Activated T-cell treated with anti-CD3 and anti-CD28 coated beads for 24 hours (primary cell): ENCODE measurements at places on chromosomes 3 and 15.

GRCh38 chr3:40780291-40780924 is 255.6 kb downstream of the ZNF621 start:
- DNase-seq = no peak

- DNase-seq = no peak
These were observed 201.0 kb upstream of the BCL6 start for GRCh38 chr3:187946163-187946691.

- DNase-seq = no peak
These were observed 24.7 kb upstream of the CSPG5 start for GRCh38 chr3:47603332-47603731.

- no peak for DNase-seq
These were observed 484.6 kb downstream of the ROBO2 start for GRCh38 chr3:77524463-77524862.

DNA sequence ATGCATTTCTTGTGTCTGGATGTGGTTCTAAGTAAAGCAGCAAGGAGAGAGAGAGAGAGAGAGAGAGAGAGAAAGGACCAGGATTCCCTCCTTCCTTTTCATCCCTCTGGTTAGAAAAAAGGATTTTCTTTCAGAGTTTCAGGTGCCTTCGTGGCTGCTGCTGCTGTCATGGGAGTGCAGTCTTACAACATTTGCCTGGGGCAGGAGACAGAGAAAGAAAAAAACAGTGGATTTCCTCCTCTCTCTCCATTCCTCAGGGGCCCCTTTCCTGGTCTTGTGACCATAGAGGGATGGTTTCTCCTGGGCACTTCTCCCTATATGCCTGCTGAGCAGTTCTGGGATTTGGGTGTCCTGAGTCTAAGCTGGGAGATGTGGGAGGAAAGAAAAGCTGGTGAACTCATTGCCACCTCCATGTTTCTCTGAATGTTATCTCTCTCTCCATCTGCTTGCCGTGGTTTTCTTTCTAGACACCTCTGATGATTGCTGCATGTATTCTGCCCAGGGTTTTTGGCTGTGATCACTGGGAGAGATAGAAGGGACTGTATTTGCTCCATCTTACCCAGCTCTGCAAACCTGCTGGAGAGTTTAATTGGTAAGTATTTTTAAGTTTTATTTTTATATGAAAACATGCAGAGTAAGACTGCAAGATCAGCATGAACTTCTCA is 142.4 kb upstream of the RGMA start:
- no peak for DNase-seq

DNA sequence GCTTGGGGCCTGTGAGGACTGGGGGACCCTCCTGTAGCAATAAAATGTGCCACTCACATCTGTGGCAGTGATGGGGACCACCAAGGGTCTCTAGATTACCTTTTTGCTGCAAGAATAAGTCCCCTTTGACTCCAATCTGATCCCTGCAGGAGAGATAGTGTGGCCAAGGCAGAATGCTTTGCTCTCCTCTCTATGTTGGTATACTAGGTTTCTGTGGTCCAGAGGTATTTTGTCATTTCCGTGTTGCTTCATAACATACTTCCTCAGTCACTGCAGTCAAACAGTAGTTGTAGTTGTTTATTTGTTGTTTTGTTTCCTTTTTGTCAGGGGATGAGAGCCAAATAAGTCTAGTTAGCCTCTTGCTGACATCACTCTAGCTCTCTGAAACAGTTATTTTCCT is 13.1 kb upstream of the NAALADL2 start:
- no peak for DNase-seq

GRCh38 chr3:170079536-170080165 is 41.9 kb downstream of the GPR160 start:
- DNase-seq = no peak

GRCh38 chr3:159586571-159587202 is 401.9 kb upstream of the IL12A start:
- no peak for DNase-seq

DNA sequence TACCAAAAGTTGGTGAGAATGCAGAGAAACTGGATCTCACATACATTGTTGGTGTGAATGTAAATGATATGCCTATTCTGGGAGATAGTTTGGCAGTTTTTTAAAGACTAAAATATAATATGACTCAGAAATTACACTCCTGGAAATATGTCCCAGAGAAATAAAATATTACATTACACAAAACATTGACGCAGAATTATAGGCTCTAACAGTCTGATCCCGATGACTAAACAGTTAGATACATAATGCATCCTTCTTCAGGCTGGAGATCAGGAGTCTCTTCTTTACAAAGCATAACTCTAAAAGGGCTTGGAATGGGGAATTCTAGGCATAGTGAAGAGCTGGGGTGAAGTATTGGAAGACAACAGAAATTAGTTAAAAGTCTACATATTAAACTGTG is 586.2 kb upstream of the NECTIN3 start:
- DNase-seq = no peak

GRCh38 chr3:193702967-193703366 is 110.0 kb downstream of the OPA1 start:
- no peak for DNase-seq

DNA sequence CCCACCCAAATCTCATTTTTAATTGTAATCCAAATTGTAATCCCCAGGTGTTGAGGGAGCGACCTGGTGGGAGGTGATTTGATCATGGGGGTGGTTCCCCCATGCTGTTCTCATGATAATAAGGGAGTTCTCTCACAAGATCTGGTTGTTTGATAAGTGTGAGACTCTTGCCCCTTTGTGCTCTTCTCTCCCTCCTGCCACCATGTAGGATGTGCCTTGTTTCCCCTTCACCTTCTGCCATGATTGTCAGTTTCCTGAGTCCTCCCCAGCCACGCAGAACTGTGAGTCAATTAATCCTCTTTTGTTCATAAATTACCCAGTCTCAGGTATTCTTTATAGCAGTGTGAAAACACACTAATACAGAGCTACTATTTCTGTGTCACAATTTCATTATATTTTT is 88.7 kb downstream of the NCEH1 start:
- DNase-seq = no peak

GRCh38 chr15:98390946-98391530 is 257.3 kb upstream of the IGF1R start:
- DNase-seq = no peak

DNA sequence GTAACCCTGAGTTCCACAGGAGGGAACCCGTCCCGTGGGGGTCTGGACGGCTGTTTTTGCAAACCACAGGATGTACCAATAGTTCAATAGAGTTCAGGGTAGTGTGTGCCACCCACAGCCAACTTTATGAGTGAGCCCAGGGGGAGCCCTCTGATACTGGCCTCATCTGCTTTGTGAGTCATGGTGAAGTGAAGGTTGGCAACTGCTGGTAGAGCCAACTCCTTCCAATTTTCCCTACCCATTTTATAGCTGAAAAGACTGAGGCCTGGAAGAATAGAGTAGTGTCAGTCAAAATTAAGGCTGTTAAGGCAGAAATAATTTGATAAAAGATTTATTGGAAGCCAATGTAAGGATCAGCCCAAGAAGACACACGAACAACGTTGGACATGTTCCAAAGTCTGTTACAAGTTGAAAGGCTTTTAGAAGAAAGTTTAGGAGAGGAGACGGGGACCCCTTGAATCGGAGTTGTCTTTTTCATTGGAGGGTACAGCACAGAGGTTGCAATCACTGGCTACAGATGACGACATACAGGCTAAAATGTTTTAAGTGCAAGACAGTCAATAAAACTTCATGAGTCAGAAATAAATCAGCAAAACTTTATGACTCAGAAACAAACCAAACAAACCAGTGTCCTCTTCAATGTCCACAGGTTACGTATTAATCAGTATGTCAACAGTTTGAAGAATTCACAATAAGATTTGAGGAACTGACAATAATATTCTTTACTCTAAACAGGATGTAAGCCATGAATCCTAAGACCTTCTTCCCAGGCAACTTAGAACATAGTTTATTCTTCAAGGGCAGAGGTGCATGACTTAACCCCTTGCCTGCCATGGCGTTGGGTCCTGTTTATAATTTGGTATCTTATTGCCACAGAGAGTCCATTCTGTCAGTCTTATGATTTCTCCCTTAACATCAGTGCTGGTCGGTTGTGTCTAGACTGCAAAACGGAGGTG is 62.9 kb upstream of the NR2E3 start:
- DNase-seq = no peak

DNA sequence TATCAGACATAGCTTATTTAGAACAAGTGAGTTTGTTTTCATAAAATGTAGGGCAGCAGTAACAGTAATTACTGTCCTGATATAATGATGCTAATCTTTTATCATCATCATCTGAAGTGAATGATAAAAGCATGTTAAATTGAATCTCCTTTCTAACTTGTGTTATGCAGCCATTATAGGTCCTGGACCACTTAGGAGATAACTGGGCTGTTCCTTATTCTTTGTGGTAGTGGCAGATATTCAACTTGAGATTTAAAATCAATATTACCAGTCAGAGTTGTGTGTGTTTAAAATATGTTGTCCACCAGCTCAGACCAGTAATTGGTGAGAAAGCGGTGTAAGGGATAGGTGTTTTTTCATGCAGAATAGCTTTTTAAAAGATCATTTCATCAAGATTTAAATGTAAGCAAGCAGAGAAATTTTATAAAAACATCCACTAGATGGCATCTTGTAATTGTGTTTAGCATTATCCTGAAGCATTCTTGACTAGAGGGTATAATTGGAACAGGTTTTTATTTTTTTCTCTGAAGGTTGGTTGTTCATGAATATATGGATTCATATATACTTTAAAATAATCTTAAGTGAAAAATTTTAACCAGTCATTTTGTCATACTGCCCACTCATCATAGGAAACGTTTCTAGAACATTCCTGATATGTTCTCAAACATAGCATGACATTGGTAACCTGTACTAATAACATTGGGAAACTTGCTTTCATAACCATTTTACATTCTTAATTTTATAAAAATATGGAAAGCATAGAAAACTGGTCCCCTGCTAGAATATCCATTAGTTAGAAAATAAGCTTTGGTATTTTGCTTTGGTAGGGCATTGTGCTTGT is 153.9 kb downstream of the BBX start:
- DNase-seq = no peak

GRCh38 chr3:8982509-8982908 is 19.2 kb upstream of the RAD18 start:
- no peak for DNase-seq

- no peak for DNase-seq
These were observed 631.3 kb downstream of the FOXP1 start for GRCh38 chr3:70952033-70952747.

DNA sequence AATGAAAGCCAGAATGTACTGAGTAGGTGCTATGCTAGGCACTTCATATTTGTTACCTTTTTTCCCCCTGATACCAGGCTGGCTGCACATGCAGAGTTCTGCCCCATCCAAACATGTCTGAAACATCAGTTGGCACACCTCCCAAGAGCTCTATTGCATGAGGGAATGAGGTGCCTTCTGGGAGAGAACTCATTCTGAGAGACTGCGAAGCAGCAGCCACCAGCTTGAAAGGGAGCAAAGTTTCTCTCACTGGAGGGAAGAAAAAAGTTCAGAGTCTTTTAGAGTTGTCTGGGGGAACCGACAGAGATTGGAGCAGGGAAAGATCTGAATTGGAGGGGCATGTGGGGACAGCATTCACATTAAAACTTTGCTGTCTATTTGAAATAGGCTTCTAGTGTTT is 84.1 kb downstream of the AGBL1 start:
- DNase-seq = no peak

DNA sequence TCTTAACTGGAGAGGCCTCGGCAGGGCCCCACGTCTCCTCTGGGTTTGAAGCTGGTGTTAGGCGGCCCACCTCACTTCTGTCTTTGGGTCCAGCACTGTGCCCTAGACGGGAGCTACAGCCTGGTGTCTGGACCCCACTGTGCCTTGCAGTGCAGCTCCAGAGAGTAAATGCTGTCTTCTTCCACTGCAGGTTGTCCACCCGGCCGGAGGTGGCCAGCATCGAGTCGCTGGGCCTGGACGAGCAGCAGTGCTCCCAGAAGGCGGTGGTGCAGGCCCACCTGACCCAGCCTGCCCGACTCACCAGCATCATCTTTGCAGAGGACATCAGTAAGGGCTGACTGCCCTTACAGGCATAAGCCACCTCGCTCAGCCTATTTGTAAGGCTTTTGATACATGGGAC is 53.1 kb upstream of the TAMM41 start:
- DNase-seq = no peak

- no peak for DNase-seq
These were observed 150.5 kb upstream of the ST8SIA2 start for GRCh38 chr15:92243227-92243626.

- no peak for DNase-seq
These were observed 197.0 kb upstream of the CBLB start for GRCh38 chr3:106065831-106066230.

DNA sequence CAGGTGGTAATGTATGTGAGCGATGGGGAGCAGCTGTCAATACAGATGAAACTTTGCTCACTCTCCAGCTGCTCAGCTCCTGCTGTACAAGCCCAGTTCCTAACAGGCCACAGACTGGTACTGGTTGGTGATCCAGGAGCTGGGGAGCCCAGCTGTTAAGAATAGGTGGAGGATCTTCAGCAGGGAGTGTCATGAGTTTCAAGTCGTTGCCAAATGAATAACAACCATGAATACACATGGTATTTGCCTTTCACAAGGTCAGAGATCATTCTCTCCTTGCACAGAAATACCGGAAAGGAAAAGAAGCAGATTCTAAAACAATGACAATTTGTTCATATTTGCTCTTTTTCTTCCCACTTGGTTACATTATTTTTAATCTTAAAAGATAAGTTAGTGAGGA is 5.1 kb downstream of the PLSCR1 start:
- no peak for DNase-seq

DNA sequence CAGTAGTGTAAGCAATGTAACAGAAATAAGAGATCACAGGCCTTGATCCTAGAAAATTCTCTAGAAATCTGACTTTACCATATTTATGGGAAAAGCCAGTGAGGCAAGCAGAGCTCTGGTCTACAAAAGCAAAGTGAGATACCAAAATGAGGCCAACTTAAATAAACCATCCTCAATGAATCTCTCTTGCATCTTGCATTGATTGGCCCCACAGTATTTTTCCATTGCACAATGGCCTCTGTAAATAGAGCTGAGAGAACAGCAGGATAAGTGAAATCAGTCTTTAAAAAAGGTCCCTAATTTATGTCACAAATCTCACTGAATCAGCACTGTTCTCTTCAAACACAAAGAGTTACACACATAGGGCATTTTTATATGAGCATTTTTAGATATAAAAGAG is 8.9 kb downstream of the CFAP20DC start:
- DNase-seq = no peak

GRCh38 chr3:171339598-171339997 is 120.6 kb downstream of the TNIK start:
- no peak for DNase-seq

DNA sequence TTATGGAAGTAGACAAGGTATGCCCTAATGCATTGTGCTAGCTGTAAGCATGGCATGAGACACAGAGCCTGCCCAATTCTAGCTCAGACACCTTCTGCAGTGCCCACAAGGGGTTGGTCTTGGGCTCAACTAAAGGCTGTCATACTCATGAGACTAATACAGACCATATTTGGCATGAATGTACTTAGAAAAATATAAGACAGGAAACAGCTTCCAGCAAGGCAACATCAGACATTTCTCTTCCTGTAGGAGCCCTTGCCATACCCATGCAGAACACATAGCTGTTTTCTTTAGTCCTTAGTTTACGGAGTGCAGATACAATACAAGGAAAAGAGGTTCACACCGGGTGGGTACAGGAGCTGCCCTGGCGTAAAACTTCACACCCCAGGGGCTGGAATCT is 30.5 kb upstream of the NR1I2 start:
- DNase-seq = no peak
